ENCODE measurements at places on chromosomes 7 and 10.

- DNase-seq = no peak
These were observed 257.1 kb downstream of the KLF6 start for GRCh38 chr10:3527869-3528268.

- DNase-seq = no peak
These were observed 12.6 kb downstream of the CYP3A5 start for GRCh38 chr7:99667179-99667578.

- no peak for DNase-seq
These were observed 4.7 kb downstream of the ZNF775 start for GRCh38 chr7:150383710-150384397.

- no peak for DNase-seq
These were observed 38.8 kb downstream of the ABI1 start for GRCh38 chr10:26821699-26822570.

- no peak for DNase-seq
These were observed 160.5 kb downstream of the GFRA1 start for GRCh38 chr10:116112232-116113231.

DNA sequence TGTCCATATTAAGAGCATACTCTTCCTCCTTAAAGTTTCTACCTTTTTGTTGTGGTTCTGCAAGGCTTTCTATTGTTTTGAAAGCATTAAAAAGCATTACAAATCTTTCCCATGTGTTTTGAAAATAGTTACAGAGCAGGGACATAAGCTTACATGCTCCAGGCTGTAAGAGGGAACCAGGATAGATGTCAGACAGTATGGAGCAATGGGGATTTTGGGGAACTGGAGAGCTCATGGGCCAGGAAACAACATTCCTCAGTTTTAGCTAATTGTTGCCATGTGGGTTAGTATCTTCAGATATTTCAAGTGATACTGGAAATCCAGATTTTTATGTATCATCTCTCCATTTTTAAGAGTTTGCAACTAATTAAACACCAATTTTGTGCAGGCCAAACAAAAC, 3.5 kb downstream of the MDFIC start:
- DNase-seq = no peak

- DNase-seq = no peak
These were observed 56.7 kb downstream of the PCLO start for GRCh38 chr7:83105948-83106347.

- DNase-seq = no peak
These were observed 12.3 kb downstream of the SCART1 start for GRCh38 chr10:133465950-133466474.

DNA sequence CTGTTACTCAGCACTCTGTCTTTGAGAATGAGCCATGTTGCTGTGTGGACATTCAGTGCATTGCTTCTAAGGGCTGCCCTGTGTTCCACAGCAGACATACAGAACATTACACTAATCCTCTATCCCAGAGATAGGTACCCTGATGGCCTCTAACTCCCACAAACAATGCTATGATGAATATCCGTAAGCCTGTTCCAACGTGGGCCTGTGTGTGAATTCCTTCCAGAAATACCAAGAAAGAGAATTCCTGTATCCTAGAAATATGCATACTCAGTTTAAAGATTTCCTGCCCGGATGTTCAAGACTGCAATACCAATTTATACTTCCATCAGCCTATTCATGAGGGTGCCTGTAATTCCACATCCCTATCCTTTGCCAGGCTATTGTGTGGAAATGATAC, 21.3 kb upstream of the ST8SIA6 start:
- no peak for DNase-seq

GRCh38 chr7:11726794-11727155, 105.2 kb downstream of the THSD7A start:
- no peak for DNase-seq

GRCh38 chr7:98097042-98097645, 9.5 kb upstream of the LMTK2 start:
- no peak for DNase-seq

- no peak for DNase-seq
These were observed 8.6 kb downstream of the STAM start for GRCh38 chr10:17652585-17652984.

DNA sequence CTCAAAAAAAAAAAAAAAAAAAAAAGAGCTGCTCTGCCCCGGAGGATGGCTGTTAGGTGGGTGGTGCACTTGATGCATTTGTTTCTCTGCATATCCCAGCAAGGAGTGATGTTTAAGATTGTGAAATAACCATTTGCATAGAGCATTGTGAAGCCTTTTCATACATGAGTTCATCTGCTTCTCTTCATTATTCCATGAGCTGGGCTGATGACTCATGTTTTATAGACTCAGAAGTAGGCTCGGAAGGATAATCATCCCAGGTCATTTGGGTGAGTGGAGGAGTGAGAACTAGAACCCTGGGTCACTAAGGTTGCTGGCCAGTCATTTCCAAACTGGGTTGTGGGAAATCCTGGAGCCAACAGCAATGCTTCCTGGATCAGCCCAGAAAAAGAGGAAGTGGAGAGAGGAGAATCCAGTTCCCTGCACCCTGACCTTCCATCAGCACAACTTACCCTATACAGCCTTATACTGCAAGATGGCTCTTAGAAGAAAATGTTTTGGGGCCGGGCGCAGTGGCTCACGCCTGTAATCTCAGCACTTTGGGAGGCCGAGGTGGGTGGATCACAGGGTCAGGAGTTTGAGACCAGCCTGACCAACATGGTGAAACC, 45.3 kb downstream of the TACC2 start:
- DNase-seq = no peak

GRCh38 chr7:103658055-103659005, 212.3 kb upstream of the SLC26A5 start:
- no peak for DNase-seq

GRCh38 chr10:100999742-101000126, at the start of gene LZTS2:
Gene LZTS2, plus strand, starts transcription at chr10:100999808. Its CDS starts 2,731 bp downstream, at chr10:101002539.
- no peak for DNase-seq

- DNase-seq = no peak
These were observed 369.2 kb upstream of the KLF6 start for GRCh38 chr10:4154191-4154715.

GRCh38 chr7:31443457-31443856, 70.4 kb upstream of the ITPRID1 start:
- DNase-seq = peak; percentile 19

GRCh38 chr7:82704121-82704520, 260.5 kb upstream of the CACNA2D1 start:
- no peak for DNase-seq

DNA sequence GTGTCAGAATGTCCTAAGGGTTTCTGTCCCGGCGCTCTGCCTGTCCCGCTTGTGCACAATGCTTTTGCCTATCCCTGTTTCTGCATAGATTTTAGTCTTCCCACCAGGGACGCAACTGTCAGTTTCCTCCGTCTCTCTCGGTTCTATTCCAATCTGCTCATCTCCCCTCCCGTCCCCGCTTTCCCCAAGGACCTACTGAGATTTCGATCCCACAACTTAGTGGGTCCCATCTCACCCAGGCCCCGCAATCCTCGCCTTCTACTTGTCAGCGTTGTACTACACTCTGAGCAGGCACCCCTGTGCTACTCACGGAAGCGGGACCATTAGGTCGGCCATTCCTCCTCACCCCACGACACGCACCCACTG, 519 bp upstream of the ZNF655 start:
- DNase-seq = no peak

DNA sequence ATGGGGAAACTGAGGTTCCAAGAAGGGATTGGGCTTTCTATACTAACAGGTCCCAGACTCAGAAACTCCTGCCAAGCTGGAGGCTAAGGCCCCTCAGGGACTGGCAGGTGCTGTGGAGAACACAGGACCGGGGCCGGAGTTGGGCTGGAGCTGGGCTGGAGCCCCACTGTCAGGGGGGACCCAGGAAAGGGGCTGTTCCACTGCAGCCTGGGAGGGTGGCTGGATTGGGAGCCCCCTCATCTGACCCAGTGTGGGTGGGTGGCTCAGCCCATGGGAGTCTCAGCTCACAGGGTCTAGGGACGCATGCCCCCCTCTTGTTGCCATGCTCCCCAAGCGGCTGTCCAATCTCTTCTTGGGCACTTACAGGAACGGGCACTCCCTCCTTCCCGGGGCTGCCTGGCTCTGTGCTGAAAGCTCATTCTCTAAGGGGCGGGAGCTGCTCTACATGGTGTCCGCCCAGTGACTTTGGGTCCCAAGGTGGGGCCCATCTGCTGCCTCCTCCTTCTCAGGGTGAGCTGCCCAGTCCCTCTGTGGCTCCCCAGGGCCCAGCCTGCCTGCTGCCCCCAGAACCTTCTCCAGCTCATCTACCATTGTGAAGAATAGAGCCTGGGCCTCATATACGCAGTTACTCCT, 126.5 kb downstream of the MYL10 start:
- DNase-seq = no peak

GRCh38 chr7:132443761-132444520, 132.3 kb downstream of the PLXNA4 start:
- no peak for DNase-seq

- DNase-seq = no peak
These were observed 19.1 kb downstream of the TMEM176B start for GRCh38 chr7:150781103-150781502.

GRCh38 chr7:150800581-150801241, at the start of gene TMEM176A:
Gene TMEM176A, plus strand, starts transcription at chr7:150800769. Its CDS starts 782 bp downstream, at chr7:150801551.
- no peak for DNase-seq

GRCh38 chr7:92735707-92736106, 100.7 kb downstream of the CDK6 start:
- DNase-seq = no peak

DNA sequence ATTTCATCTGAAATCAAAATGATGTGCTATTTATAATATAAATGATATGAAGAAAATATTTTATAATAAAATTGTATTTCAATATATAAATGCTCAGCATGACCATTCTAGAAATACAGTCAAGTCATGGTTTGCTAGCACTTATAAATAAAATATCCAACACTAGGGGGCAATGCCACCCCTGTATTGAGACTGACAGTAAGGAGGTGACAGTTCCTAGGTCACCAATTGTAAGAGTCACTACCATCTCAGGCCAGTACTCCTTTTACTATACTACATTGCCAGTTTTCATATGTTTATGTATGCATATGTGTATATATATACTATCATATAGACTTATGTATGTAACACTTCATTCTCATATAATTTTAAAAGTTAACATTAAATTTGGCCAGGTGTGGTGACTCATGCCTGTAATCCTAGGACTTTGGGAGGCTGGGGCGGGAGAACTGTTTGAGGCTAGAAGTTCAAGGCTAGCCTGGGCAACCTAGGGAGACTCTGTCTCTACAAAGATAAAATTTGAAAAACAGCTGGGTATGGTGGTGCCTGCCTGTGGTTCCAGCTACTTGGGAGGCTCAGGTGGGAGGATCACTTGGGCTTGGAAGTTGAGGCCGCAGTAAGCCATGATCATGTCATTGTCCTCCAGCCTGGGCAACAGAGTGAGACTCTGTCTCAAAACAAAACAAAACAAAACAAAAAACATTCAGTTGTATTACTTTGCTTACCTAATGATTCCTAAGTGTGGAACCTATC, 2.4 kb upstream of the CNOT4 start:
- DNase-seq = peak; percentile 62

DNA sequence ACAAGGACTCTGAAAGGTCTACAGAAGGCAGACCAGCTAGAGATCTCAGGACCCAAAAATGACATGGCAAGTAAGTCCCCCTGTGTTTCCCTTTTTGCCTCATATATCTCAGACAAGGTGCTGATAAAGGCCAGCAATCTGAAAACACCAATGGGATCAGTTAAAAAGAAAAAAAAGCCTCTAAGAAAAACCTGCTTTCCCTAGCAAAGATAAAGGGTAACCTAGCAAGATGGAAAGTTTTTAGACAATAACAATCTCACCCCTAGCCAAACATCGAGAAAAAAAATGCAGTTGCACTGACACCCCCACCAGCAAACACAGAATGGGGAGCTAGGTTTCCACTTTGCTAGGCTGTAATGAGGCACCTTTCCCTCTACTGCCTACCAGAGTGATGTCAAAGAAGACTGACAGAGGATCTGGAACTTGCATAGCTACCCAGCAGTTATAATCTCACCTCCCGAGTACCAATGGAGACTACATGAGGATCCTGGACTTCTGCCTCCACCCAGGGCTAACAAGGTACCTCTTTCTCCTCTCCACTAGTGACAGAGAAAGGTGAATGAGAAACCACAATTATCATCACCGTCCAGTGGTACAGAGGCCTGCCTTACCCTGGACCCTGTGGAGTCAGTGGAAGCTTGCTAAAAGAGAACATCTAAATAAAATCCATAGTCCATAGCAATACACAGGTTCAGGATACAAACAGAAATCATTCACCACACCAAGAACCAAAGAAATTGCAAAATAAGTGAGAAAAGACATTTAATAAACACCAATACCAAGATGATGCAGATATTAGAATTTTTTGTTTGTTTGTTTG, 240.8 kb downstream of the ARHGAP12 start:
- no peak for DNase-seq

DNA sequence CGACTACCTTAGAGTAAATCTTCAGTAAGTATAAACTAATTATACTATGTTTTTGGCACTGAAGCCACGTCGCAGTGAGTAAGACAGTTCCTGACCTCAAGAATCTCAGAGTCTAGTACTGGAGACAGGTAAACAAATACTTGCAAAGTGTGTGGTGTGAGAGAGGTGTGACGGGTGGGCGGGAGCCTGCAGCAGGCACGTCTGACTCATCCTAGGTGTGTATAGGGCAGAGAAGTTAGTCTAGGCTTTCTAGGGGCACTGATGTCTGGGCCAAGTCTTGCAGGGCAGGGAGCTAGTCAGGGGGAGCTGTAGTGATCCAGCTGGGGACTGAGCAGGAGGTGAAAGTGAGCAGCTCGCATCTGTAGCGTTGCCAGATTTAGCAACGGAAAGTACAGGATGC, 35.9 kb upstream of the SFTPD start:
- no peak for DNase-seq

GRCh38 chr7:4702961-4703512, 20.9 kb downstream of the FOXK1 start:
- no peak for DNase-seq

DNA sequence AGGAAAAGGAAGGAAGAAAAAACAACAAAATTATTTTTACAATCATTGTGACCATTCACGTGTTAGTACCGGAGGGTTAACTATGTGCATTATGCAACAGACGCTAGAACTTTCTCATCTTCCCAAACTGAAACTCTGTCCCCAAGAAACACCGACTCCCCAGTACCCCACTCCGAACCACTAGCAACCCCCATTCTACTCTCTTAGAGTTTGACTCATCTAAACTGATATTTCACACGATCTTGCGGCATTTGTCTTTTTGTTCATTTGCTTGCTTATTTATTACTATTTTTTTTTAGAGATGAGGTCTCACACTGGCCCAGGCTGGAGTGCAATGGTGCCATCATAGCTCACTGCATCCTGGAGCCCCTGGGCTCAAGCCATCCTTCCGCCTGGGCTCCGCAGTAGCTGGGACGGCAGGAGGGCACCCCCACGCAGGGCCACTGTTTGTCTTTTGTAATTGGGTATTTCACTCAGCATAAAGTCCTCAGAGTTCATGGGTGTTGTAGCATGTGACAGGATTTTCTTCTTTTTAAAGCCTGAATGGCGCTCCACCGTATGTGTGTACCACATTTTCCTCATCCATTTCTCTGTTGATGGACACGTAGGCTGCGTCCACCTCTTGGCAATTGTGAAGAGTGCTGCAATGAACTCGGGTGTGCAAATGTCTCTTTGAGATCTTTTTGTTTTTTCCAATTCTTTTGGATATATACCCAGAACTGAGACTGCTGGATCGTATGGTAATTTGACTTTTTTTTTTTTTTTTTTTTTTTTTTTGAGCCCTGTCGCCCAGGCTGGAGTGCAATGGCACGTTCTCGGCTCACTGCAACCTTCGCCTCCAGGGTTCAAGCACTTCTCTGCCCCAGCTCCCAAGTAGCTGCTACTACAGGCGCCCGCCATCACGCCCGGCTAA, 9.5 kb downstream of the MNX1 start:
- no peak for DNase-seq

- DNase-seq = no peak
These were observed 31.7 kb upstream of the ADGRA1 start for GRCh38 chr10:133056001-133056400.

- DNase-seq = no peak
These were observed 759.0 kb upstream of the GALNT17 start for GRCh38 chr7:70372768-70373515.

Data from GM12864 (cell line).